Fibroblast of the aortic adventitia (primary cell): ENCODE measurements at places on chromosomes 12 and 14. TPM values are rescaled to one million over a fixed set of nuclear protein-coding genes. Genes with fewer than 3 reads are reported as not detected.

CLEC6A gene
- not detected in 2 replicates for total RNA-seq

LALBA gene
- total RNA-seq = not detected in 2 replicates

ADCY6 gene
- 30.3 and 31.5 TPM in 2 replicates for total RNA-seq

AQP2 gene
- not detected in 2 replicates for total RNA-seq

DNA sequence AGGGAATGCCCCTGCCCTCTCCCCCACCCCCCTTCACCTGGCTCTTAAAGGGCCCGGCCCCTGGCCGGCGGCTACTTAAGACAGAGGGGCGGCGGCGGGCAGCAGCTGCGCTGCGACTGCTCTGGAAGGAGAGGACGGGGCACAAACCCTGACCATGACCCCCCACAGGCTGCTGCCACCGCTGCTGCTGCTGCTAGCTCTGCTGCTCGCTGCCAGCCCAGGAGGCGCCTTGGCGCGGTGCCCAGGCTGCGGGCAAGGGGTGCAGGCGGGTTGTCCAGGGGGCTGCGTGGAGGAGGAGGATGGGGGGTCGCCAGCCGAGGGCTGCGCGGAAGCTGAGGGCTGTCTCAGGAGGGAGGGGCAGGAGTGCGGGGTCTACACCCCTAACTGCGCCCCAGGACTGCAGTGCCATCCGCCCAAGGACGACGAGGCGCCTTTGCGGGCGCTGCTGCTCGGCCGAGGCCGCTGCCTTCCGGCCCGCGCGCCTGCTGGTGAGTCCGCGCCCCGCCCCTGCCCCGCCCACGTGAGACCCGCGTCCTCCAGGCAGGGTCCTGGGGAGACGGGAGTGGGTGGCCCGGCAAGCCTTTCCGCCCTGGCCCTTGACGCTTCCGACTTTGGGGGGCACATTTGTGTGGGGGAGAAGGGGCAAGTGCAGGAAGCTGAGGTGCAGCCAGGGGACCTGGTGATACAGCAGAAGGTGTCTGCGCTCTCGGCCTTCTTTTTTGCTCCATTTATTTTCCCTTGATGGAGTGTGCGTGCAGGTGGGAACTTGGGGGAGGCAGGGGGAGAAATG, at the start of gene IGFBP6:
Gene IGFBP6 (plus strand): TSS at position 104 of the 790 bp plus-strand sequence. CDS start 51 bp downstream, at position 155.
- DNase-seq = peak; percentile 40

DNA sequence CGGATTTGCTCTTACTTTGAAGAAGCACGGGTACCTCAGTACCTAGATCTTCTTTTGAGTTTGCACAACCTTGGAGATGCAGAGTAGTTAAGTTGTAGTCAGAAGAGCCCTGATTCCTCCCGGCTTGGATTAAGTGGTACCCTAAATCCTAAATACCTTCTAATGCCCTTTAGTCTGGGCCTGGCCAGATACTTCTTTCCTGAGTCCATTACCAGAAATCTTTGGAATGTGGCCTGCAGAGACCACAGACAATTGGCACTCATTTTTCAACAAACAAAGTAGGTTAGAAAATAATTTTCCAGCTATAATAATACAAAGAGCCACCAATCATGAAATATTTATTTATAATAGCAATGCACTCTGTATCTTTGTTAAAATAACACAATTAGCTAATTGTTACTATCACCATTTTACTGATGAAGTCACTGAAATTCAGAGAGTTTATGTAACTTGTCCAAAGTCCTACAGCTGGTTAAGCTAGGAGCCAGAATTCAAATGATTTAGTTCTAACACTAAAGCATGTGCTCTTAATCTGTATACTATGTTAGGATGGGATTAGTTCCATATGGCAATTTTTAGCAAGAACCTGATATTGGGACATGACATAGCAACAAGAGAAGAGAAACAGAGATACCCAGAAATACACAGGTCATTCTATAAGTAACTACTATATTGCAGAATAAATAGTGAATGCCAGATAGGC, 132.1 kb upstream of the PDZRN4 start:
- DNase-seq = no peak

- no peak for DNase-seq
Measured at GRCh38 chr12:93018610-93019009, 89.5 kb upstream of the EEA1 start.

GRCh38 chr12:48175613-48176416, 7.6 kb upstream of the CCDC184 start:
- peak; percentile 28 for DNase-seq

DNA sequence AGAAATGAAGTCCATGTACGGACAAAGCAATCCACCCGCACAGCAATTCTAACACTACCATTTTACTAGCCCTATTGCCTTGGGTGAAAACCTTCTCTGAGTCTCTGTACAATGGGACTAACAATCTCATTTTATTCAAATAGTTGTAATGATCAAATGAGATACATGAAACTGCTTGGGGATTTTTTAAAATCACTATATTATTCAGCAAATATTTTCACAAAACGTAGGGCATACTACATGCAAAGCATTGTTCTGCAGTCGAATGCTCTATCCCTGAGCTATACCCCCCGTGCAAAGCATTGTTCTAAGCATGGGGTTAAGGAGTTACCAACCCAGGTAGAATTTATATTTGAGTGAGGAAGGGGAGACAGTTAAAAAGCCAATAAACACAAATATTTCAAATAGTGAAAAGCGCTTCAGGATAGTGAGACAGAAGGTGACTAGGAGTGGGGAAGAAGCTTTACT, 554 bp upstream of the ATF7 start:
- no peak for DNase-seq

- peak; percentile 80 for DNase-seq
Measured at GRCh38 chr14:64891839-64892375, 12.2 kb upstream of the SPTB start.

- DNase-seq = no peak
Measured at GRCh38 chr14:35339761-35340406, 47.7 kb downstream of the PSMA6 start.
